ENCODE measurements at places on chromosomes 16 and 17.

- DNase-seq = no peak
Observed at GRCh38 chr17:13635951-13636350, 34.2 kb upstream of the HS3ST3A1 start.

DNA sequence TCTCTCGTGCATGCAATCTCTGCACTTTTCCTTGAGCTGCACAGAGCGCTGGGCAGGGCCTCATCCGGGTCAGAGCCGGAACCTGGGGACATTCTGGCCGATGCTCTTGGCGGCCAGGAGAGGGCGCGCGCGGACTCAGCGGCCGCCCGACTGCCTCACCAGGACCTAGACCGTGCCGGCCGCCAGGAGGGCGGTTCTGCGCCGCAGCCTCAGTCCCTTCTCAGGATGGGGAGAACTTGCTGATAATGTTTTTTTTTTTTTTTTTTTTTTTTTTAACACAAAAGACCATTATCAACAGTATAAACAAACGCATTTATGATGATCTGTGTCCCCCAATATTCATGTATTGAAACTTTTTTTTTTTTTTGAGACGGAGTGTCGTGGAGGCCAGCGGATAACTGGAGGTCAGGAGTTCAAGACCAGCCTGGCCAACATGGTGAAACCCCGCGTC is 8.1 kb upstream of the FLYWCH2 start:
- no peak for DNase-seq

GRCh38 chr17:4566785-4567184 is 6.4 kb upstream of the GGT6 start:
- no peak for DNase-seq

GRCh38 chr17:40364121-40364861 is at the start of gene GJD3:
Gene GJD3 (minus strand): TSS chr17:40364737. CDS start chr17:40363815, 922 bp downstream.
- DNase-seq = no peak

DNA sequence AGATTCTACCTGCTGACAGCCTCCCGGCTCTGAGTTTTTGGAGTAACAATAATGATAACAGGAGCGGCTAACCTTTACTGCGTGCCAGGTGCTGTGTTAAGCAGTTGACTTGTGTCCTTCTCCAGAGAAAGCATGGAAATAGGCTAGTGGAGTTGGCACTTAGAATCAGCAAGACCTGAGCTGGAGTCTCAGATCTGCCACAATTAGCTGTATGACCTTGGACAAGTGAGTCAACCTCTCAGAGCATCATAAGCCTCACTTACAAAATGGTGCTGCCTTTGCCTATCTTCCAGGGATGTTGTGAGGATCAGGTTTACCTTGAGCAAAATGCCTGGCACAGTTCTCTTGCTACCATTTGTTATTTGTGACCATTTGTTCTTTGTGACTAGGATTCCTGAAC is 32.1 kb upstream of the TEX2 start:
- DNase-seq = no peak

- DNase-seq = no peak
Observed at GRCh38 chr16:70705056-70705455, 19.2 kb upstream of the MTSS2 start.

- DNase-seq = peak; percentile 92
Observed at GRCh38 chr16:20806168-20807050, at the start of the genes ERI2 and REXO5. Gene ERI2 (minus strand): TSS chr16:20806472. CDS start chr16:20806430, 42 bp downstream. Gene REXO5 (plus strand): TSS chr16:20806527. CDS start chr16:20806954, 427 bp downstream.

GRCh38 chr16:8729779-8730334 is 55.4 kb downstream of the ABAT start:
- no peak for DNase-seq

- DNase-seq = no peak
Observed at GRCh38 chr17:1695365-1695764, 10.7 kb upstream of the PRPF8 start.

- no peak for DNase-seq
Observed at GRCh38 chr16:87057211-87057881, 259.8 kb downstream of the C16orf95 start.

GRCh38 chr17:58121925-58122324 is 26.3 kb upstream of the OR4D1 start:
- no peak for DNase-seq

- DNase-seq = no peak
Observed at GRCh38 chr16:86461037-86461436, 49.3 kb upstream of the FOXF1 start.

GRCh38 chr17:76005263-76006149 is 4.9 kb downstream of the CDK3 start:
- no peak for DNase-seq

- DNase-seq = no peak
Observed at GRCh38 chr17:34178092-34178491, 77.0 kb upstream of the CCL2 start.

DNA sequence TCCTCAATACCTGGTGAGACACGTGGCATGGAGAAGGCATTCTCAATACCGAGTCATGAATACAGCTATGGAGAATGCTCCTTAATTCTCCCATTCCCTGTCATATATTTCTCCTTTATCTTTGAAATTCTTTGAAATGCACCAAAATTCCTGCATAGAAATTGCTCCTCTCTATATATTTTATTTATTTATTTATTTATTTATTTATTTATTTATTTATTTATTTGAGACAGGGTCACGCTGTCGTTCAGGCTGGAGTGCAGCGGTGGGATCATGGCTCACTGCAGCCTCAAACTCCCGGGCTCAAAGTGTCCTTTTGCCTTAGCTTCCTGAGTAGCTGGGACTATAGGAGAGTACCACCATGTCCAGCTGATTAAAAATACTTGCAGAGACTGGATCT is 190.3 kb upstream of the MAF start:
- DNase-seq = no peak

DNA sequence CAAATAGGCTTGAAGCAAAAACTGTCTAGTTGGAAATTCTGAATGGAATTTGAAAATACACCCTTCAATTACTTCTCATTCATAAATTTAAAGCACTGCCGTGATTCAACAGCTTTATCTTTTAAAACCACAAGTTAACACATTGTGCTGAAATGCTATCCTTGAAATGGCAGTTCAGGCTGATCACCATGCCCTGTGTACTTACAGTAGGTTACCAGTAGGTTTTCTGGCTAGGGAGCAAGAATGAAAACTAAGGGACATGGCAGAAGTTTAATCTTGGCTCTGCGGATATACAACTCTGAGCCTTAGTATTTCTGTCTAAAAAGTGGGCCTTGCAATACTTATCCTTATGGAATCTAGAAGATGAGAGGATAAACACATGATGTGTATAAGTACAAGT is 28.0 kb downstream of the NXPH3 start:
- no peak for DNase-seq

DNA sequence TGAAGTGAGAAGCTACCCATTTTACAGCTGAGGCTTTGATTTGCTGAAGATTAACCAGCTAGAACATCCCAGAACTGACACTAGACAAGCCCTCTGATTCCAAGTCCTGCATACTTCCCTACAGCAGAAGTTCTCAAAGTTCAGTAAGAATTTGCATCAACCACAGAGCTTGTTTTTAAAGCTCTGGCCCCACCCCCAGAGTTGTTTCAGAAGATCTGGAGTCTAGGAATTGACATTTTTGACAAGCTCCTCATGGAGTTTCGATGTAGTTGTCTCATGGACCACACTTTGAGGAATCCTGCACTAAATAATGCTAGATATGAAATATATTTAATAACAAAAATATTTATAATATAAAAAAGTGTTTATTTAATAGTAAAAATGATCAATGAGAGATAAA is 120.3 kb upstream of the ADAMTS18 start:
- no peak for DNase-seq

DNA sequence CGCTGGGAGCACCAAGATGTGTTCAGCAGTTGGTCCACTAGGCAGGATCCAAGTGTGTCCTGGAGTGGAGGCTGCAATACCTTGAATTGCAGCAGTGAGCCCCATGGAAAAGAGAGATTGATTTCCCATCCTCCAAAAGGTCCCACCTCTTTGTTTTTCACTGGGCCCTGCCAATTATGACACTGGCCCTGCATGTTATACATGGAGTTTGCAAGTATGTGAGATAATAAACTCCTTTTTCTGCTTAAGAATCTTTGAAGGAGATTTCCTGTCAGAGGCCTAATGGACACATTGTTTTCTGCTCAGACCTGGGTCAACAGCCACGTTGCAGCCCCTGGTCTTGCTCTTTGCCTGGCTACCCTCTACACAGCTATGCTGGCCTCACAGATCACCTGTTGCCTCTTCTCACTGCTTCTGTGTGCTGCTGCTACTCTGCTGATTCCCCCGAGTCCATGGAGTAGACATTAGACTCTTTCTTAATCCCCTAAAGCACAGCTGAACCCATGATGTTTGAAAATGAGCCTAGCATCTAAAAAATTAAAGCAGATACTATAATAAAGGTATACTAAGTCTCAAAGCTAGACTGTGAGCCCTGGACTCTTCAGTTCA is 341.9 kb upstream of the CDH11 start:
- no peak for DNase-seq

GRCh38 chr16:67926181-67926750 is 5.4 kb downstream of the CTRL start:
- no peak for DNase-seq

- DNase-seq = no peak
Observed at GRCh38 chr17:36128411-36128978, 24.9 kb downstream of the CCL4 start.

DNA sequence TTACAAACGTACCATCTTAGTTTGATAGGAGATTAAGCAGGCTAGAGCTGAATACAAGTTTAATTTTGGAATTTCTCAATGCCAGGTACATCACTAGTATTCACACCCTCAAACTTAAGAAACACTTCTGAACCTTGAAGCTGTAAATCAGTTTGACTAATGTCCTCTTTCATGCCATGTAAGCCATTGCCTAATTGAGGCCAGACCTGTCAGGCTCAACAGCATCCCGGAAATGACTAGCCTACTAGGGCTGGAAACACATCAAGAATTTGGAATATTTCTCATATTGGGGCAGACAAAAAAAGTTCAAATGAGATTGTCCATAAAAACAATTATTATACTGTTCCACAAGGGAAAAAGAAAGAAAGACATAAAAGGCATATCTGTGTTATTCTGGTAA is 1.7 kb downstream of the USP32 start:
- DNase-seq = no peak

DNA sequence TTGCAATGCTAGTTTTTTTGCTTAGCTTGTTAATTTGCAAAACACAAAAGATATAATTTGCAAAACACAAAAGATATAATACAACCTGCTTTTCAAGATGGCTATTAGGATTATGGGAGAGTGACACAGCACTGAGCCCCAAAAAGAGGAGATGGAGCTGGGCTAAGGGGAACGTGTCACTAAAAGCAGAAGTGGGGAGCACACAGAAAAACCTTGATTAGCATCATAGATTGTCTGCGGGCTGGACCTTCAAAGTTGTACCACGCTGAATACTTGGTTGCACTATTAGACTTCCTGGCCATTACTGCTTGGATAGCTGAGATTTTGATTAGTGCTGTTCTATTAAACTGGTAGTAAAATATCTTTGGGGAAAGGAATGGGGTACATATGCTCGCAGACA is 36.2 kb downstream of the KCNJ16 start:
- DNase-seq = no peak

DNA sequence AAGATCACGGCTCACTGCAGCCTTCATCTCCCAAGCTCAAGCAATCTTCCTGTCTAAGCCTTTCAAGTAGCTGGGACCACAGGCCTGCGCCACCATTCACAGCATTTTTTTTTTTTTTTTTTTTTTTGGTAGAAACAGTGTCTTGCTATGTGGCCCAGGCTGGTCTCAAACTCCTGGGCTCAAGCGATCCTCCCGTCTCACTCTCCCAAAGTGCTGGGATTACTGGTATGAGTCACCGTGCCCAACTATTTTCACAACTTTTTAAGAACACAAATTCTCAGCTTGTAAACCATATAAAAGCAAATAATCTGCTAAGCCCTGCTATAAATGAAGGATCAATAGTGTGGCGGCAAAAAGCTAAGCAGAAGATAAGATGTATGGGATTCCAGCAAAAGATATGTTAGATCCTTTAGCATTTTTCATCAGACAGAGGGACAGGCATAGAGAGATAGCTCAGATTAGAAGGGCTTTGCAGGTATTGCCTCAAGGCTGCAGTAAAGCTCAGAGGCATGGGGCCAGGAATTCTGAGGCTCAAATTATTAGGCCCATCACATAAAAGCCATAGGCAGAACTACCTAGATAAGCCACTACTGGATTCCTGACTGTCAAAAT is 55.1 kb downstream of the EMP2 start:
- DNase-seq = no peak

- no peak for DNase-seq
Observed at GRCh38 chr16:52418201-52418600, 128.7 kb downstream of the TOX3 start.

GRCh38 chr16:12688951-12689850 is 114.5 kb downstream of the CPPED1 start:
- no peak for DNase-seq

DNA sequence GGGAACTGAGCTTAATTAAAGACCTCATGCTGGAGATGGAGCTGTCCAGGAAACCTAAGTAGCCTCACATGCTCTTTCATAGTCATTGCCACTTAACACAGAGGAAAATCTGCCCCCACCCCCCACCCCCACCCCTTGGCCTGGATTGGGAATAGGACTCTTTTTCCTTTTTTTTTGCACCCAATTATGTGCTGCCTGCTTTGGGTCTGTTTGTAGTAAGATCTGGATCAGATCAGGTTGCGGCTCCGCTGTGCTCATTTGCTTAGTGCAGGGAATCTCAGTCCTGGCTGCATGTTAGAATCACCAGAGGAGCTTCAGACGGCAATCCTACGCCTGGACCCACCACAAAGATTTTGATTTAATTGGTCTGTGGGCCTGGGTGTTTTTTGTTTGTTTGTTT is 219.0 kb downstream of the UTP18 start:
- DNase-seq = no peak

DNA sequence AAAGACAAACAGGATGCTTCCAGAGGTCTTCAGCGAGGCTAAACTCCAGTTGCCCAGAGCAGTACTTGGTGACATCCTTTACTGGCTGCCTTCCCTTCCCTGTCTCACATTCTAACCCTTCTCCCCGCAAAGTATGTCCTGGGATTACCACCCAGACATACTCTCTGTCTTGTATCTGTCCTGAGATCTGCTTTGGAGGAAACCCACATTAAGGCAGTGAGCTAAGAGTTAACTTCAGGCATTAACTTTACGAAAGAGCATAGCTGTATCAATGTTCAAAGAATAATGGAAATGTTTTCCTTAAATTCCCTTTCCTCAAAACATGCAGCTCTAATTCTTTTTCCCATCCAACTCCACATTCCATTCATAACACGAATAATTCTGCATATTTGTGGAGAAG is 385.2 kb downstream of the NPIPA8 start:
- no peak for DNase-seq

DNA sequence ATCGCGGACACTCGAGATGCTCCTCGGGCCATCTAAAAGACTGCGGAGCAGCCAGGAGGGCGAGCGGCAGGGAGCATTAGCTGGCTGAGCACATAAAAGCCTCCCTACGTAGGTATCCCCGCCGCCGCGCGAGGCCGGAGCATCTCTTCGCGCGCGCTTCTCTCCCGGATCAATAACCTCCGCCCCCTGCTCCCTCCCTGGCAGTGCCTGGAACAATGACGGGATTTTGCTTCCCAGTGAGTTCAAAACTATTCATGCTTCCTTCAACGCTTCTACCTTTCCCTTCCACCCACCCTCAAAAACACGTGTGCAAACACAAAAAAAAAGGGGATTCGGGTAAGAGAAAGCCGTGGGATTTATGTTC is 984 bp downstream of the CENPV start:
- DNase-seq = no peak

Data from vagina (tissue), 2 donors.